ENCODE measurements at places on chromosomes 6 and 20. TPM values are rescaled to one million over a fixed set of nuclear protein-coding genes. Genes with fewer than 3 reads are reported as not detected.

CTAGE9 gene
- not detected for total RNA-seq

- H3K4me3 ChIP-seq, result no peak overlapping the region
- H3K27ac ChIP-seq, result peak overlapping the region; percentile 51
- H3K36me3 ChIP-seq, result peaks cover 6% of the 10 kb centered on the region
- peaks cover 15% of the 10 kb centered on the region for H3K4me1 ChIP-seq
These were observed 4.6 kb upstream of the GUCA1B start for GRCh38 chr6:42199106-42199981.

- no peak overlapping the region for H3K4me3 ChIP-seq
- no peak for DNase-seq
- peaks cover 10% of the 10 kb centered on the region for H3K4me1 ChIP-seq
- H3K27ac ChIP-seq, result no peak overlapping the region
These were observed 43.0 kb downstream of the EDN1 start for GRCh38 chr6:12333128-12333527.

FOXP4 gene
- 24.7 TPM for total RNA-seq

CAGE1 gene
- total RNA-seq, result 0.19 TPM

DNA sequence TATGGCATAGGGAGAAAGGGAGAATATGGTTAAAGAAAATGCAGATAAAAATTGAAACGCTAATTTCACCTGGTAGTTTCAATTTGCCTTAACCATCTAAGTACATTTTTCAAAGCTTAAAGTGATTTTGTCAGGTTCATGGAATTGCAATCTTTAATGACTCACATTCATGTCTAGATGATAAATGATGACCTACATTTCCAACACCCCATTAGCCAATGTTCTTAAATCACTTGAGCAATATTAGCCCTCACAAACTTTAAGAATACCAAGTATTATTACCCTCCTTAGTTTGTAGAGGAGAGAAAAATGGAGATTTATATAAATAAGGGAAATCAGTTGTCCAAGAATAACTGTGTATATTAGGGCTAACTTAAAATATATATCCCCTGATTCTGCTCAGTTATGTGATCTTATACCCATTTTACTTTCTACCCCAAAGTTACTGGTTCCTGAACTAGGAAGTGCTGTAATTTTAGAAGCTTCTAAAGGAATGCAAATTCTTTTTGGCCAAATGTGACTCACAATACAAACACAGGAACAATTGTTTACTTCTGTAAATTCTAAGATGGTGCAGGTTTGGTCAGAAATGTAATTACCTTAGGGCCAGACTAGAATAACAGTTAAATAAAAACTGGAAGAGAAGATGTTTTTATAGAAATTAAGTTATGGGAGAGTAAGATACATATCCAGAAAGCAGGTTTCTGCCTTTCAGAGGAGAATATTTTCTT lies 34.5 kb downstream of the TPBG start:
- H3K27ac ChIP-seq, result peak overlapping the region; percentile 6
- no peak overlapping the region for H3K4me3 ChIP-seq
- DNase-seq, result no peak
- H3K36me3 ChIP-seq, result peaks cover 2% of the 10 kb centered on the region
- peaks cover 14% of the 10 kb centered on the region for H3K4me1 ChIP-seq

- H3K36me3 ChIP-seq, result no peaks in the 10 kb centered on the region
- peaks cover 7% of the 10 kb centered on the region for H3K27me3 ChIP-seq
- no peak overlapping the region for H3K27ac ChIP-seq
- H3K4me3 ChIP-seq, result no peak overlapping the region
- DNase-seq, result no peak
- no peaks in the 10 kb centered on the region for H3K4me1 ChIP-seq
These were observed 484.3 kb downstream of the DHX35 start for GRCh38 chr20:39446397-39446796.

DNA sequence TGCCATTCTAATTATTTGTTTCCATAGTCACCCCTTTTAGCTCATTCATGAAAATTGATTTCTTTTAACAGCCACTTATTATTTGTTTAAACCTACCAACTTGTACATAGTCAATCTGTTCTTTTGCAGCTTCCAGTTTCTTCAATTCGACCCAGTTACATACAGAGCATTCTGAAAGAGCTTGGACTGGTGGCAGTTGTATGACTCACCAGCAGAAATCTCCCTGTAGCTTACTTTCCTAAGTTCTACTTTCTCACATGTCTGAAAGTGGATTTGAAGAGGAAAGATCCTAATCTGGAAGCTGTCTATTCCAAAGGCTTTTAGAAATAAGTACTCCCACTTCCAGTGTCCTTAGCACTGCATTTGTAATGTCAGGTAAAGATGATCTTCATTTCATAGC lies 447.9 kb downstream of the HTR1B start:
- H3K4me3 ChIP-seq, result no peak overlapping the region
- DNase-seq, result no peak
- peaks cover 18% of the 10 kb centered on the region for H3K4me1 ChIP-seq
- H3K27me3 ChIP-seq, result peaks cover 3% of the 10 kb centered on the region
- H3K36me3 ChIP-seq, result peaks cover 5% of the 10 kb centered on the region
- H3K27ac ChIP-seq, result no peak overlapping the region

- no peak overlapping the region for H3K27ac ChIP-seq
- no peak overlapping the region for H3K4me3 ChIP-seq
- no peak for DNase-seq
- no peaks in the 10 kb centered on the region for H3K4me1 ChIP-seq
These were observed 165.4 kb upstream of the BTBD3 start for GRCh38 chr20:11752336-11752735.

DNA sequence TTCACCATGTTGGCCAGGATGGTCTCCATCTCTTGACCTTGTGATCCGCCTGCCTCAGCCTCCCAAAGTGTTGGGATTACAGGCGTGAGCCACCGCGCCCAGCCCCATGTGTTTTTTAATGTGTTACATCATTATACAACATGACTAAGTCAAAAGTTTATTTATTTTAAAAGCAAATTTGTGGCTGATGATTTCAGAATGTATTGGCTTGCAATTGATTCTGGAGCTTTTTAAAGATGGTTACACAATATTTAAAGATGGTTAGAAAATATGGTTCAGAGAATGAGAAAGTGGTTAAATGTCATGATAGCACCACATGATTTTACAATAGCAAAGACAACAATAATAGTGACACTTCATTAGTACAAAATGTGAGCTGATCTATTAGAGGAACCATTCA lies 80.5 kb downstream of the SASH1 start:
- peaks cover 22% of the 10 kb centered on the region for H3K4me1 ChIP-seq
- no peaks in the 10 kb centered on the region for H3K27me3 ChIP-seq
- no peak overlapping the region for H3K27ac ChIP-seq
- H3K36me3 ChIP-seq, result peaks cover 7% of the 10 kb centered on the region

- H3K4me3 ChIP-seq, result no peak overlapping the region
- no peaks in the 10 kb centered on the region for H3K36me3 ChIP-seq
- H3K4me1 ChIP-seq, result peaks cover 40% of the 10 kb centered on the region
These were observed 189.4 kb upstream of the PREP start for GRCh38 chr6:105592329-105592728.

CPXM1 gene
- total RNA-seq, result 84.0 TPM

DNA sequence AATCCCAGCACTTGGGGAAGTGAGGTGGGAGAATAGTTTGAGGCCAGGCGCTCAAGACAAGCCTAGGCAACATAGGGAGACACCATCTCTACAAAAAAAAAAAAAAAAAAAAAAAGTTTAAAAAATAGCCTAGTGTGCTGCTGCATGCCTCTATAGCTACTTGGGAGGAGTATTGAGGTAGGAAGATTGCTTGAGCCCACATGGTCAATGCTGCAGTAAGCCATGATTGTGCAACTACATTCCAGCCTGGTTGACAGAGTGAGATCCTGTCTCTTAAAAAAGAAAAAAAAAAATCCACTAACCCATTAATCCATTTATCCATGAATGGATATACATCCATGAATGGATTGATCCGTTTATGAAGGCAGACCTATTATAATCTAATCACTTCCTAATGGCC lies 1064.6 kb upstream of the EYS start:
- H3K27ac ChIP-seq, result no peak overlapping the region
- H3K36me3 ChIP-seq, result no peaks in the 10 kb centered on the region
- no peak for DNase-seq
- no peak overlapping the region for H3K4me3 ChIP-seq
- H3K27me3 ChIP-seq, result no peaks in the 10 kb centered on the region

DNA sequence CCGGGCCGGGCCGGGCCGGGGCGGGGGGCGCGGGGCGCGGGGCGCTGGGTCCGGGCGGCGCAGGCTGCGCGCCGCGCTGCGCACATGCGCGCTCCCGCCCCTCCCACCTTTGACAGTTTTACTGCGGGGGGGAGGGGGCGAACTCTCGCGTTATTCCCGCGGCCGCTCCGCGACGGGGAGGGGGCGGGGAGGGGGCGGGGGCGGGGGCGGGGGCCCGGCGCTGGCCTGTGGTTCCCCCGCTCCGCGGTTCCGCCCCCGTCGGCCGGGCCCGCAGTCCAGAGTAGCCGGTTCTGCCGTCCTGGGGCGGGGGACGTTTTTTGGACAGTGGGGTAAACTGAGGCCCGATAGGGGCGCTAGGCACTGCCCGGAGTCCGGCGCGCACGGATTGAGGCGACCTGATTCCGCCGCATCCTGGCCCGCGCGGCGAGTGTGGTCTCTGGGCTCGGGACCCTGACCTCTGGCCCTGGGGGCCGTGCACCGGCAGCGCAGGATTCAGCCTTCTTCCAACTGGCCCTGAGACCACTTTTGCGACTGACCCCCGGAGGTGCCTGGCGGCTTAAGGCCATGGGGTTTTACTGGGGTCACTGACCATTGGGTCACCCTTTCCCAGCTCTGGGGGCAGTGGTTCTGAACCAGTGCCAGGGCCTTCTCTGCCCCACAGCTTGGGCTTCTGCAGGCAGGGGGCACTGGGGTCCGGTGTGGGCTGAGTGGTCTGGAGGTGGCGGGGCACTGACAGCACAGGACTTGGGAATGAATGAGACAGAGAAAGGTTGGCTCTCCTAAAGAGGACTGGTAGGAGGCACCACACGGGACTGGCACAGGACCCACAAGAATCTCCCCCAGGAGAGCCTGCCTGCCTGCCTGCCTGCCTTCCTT lies at the start of gene ZNF512B:
TSS of gene ZNF512B (minus strand) at position 93 of the 876 bp plus-strand sequence. CDS start 1,980 bp downstream, outside the sequence.
- peak within 1 kb of the TSS; percentile 74 for H3K27ac ChIP-seq
- H3K27me3 ChIP-seq, result no peaks in the 10 kb centered on the region
- H3K4me1 ChIP-seq, result peaks cover 22% of the 10 kb centered on the region

FAM217B gene
- total RNA-seq, result 17.7 TPM

GRCh38 chr6:64589961-64590360 lies 954.4 kb downstream of the PHF3 start:
- no peak overlapping the region for H3K27ac ChIP-seq
- no peaks in the 10 kb centered on the region for H3K4me1 ChIP-seq
- DNase-seq, result no peak
- H3K4me3 ChIP-seq, result no peak overlapping the region
- no peaks in the 10 kb centered on the region for H3K36me3 ChIP-seq

SUMO4 gene
- 1.5 TPM for total RNA-seq

TSBP1 gene
- total RNA-seq, result not detected

MTHFD1L gene
- total RNA-seq, result 63.2 TPM

GRCh38 chr20:19628570-19629134 lies 129.4 kb upstream of the RIN2 start:
- DNase-seq, result no peak
- H3K36me3 ChIP-seq, result no peaks in the 10 kb centered on the region
- H3K4me3 ChIP-seq, result no peak overlapping the region
- no peak overlapping the region for H3K27ac ChIP-seq

DNA sequence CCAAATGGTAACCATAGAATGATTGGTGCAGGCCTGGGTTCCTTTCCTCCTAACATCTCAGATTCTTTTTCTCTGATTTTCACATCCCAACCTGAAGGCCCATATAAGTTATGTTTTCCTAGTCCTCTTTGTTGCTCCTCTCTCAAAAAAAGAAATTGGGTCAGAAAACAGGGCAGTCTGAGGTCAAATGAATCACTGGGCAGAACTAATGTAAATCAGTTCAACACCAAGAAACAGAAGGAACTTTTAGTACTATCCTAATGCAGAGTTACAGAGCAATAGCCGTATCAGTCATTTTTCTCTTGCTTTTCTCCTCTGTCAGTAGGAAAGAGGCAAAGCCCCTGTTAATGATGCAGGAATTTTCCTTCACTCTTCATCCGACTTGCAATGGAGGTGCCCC lies 11.0 kb upstream of the TPD52L1 start:
- H3K4me3 ChIP-seq, result no peak overlapping the region
- peaks cover 16% of the 10 kb centered on the region for H3K4me1 ChIP-seq
- H3K27me3 ChIP-seq, result no peaks in the 10 kb centered on the region
- no peak overlapping the region for H3K27ac ChIP-seq

THBS2 gene
- total RNA-seq, result 687 TPM

DNA sequence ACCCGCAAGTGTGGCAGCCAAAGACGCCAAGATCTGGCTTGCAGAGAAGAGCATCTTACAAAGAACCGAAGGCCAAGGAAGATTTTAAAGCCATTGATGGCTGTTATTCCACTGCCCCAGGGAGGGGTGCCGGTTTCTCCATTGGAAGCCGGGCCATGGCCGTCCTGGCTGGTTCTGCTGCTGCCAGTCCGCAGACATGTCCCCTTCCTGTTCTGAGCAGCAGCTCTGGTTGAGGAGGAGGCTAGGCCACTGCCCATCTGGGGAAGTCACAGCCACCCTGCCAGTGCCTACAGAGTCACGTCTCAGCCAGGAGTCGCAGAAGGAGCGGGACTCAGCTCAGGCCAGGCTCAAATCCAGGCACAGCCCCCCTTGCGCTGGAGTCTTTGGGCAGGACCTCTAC lies 42.6 kb upstream of the MRGBP start:
- H3K27ac ChIP-seq, result no peak overlapping the region
- DNase-seq, result no peak
- H3K4me3 ChIP-seq, result no peak overlapping the region
- H3K4me1 ChIP-seq, result no peaks in the 10 kb centered on the region

IL20RA gene
- total RNA-seq, result not detected

GRCh38 chr6:108800427-108800864 lies 47.8 kb upstream of the ARMC2 start:
- peak overlapping the region; percentile 53 for H3K27ac ChIP-seq
- H3K4me1 ChIP-seq, result peaks cover 4% of the 10 kb centered on the region
- no peak for DNase-seq
- H3K4me3 ChIP-seq, result no peak overlapping the region
- no peaks in the 10 kb centered on the region for H3K36me3 ChIP-seq

CARMIL1 gene
- 16.0 TPM for total RNA-seq

DNA sequence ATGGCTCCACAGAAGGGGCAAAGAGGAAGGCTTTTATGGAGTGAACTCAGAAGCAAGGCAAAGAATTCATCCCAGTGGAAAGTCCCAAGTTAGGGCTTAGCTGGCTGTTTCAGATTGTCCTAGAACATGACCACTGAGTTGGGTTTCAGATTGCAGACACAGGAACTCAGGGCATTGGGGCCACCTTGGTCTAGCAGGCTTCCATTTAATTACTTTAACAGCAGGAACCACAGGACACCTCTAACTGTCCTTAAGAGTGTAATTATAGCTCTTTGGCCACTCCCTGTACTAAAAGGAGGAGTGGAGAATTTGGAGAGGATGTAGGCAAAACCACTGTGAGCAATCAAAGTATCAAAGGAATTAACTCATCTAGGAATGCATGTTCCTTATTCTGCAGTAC lies 150.6 kb upstream of the AGPAT4 start:
- peaks cover 42% of the 10 kb centered on the region for H3K4me1 ChIP-seq
- no peak overlapping the region for H3K4me3 ChIP-seq
- DNase-seq, result no peak

- DNase-seq, result peak; percentile 54
- no peaks in the 10 kb centered on the region for H3K36me3 ChIP-seq
- H3K27ac ChIP-seq, result no peak overlapping the region
These were observed 112.5 kb downstream of the JPH2 start for GRCh38 chr20:44074252-44075151.
